ENCODE measurements at places on chromosomes 1 and 21.

GRCh38 chr1:230849451-230850224, 18.7 kb downstream of the C1orf198 start:
- no peak for DNase-seq

DNA sequence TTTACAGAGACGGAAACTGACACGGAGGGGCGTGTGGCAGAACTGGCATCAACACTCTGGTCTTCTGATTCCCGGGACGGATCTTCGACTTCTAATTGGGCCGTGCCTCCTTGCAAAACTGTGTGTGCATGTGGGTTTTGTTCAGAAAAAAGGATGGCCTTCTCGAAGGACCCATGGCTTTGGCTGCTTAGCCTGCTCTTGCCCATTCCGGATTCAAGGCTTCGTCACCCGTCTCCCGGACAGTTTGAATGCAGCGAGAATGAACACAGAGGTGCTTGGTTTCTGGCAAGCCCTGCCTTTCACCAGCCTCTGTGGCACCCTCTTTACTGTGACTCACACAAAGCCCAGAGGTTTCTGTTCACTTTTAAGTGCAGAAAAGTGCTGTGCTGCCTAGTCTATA, 120.1 kb downstream of the PRDM2 start:
- no peak for DNase-seq

GRCh38 chr1:167202049-167202448, 18.6 kb upstream of the POU2F1 start:
- DNase-seq, result no peak

GRCh38 chr1:151982300-151983005, 11.2 kb downstream of the S100A10 start:
- DNase-seq, result no peak

GRCh38 chr21:43686811-43687565, 27.6 kb downstream of the RRP1B start:
- no peak for DNase-seq
